ENCODE measurements at places on chromosomes 1 and 21. TPM values are rescaled to one million over a fixed set of nuclear protein-coding genes. Genes with fewer than 3 reads are reported as not detected.
A peak's percentile ranks its signal among the peaks of the same experiment; 100 is the strongest.

DNA sequence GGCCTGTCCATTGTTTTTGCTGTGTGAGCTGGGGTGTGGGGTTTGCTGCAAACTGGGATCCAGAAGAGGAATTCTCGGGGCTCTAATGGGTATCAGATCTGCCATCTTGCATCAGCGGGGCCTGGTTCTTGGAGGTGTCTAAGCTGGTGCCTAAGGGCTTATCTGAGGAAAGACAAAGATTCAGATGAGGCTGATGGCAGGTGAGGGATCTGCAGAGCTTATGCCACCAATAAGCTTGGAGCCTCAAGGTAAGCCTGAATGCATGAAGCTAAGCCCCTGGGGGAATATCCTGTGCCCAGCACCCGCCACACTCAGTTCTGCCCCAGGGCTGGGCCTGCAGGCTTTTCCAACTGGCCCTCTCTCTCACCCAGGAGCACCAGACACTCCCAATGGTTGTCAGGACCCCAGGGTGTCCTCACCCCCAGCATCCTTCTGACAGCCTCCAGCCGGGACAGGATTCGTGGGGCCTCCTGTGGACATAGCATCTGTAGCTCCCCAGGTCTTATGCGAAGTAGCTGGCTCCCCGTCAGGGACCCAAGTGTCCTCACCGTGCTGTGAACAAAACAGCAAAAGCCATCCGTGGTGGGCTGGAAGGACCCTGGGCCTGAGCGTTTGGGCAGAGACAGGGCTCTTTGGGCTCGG, 9.5 kb upstream of the GSTM3 start:
- no peak for DNase-seq

DNA sequence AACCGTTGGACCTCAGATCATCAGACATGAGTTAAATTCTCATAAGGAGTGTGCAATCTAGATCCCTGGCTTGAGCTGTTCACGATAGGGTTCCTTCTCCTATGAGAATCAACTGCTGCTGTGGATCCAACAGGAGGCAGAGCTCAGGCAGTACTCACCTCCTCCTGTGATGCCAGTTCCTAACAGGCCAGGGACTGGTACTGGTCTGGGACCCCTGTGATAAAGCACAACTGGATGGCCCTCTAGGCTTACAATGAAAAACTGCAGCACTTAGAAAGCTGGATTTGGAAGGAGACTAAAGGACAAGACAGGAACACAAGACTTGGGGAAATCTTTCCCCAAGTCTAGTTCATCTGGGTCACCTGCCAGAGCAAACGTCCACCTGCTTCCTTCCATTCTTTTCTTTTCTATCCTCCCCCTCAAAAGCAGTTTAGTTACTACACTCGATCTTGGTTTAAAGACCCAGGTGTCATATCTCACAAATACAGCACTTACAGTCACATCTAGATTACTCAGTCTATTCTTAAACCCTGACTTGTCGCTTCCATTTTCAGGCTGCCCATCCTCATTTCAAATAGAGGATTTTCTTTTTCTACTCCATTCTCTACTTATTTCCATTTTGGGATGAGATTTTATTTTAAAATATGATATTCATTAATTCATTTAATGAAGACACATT, 59.8 kb downstream of the PTPN14 start:
- no peak for DNase-seq

DNA sequence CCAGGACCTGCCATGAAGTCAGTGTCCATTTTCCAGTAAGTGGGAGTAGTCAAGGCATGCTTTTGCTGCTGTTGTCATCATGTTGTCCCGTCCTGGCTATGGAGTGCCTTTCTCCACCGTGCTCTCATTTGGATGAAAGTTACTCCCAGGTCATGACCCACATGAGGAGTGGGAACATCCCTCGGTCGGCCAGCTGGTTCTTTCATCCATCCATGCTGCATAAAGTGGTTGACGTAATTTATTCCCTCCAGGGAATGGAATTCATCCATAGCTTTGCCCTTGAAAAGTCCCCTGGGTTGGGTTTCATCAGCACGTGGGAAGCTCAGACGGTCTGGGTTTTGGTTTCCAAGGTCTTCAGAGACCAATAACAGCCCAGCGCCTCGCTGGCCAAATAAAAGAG, 11.6 kb downstream of the PLA2G2A start:
- no peak for DNase-seq

DNA sequence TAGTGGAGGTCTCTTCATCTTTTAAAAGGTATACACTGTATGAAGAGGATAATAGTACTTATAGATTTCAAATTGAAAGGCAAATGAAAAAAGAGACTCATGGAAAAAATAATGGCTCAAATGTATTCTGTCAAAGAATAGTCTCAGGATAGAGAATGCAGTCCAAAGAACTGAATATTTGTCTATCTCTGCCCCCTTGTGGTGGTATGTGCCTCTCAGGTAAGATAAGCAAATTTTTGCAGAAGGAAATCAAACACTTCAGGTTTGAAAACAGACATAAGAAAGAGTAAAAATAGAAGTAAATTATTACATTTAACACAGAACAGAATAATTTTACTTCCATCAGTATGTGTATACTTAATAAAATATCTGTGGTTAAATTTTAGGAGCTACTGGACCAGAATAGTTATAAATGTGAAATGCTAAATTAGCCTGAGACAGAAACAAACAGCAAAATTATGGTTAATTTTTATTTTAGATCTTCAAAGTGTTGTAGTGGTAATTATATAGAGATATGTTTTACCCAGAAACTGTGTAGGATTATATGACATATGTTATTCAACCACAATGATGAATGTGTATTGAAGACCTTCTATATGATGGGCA, 164.4 kb upstream of the PALMD start:
- DNase-seq = peak; percentile 83

- DNase-seq = no peak
Observed at GRCh38 chr1:175136246-175136645, 56.3 kb downstream of the KIAA0040 start.

GRCh38 chr1:12587981-12588640, 29.9 kb downstream of the DHRS3 start:
- peak; percentile 91 for DNase-seq

The C1QA gene
- total RNA-seq = not detected

The SLFNL1 gene
- 0.22 TPM for total RNA-seq

The GBP5 gene
- total RNA-seq = not detected

The ADGRL2 gene
- total RNA-seq = 3.2 TPM

The MIXL1 gene
- not detected for total RNA-seq

The SDC3 gene
- total RNA-seq = 10.0 TPM
